ENCODE measurements at places on chromosomes 16 and 17.

- no peak for DNase-seq
Measured at GRCh38 chr16:67571464-67571863, 9.1 kb downstream of the CTCF start.

- DNase-seq: peak; percentile 51
Measured at GRCh38 chr17:50148226-50149090, 2.0 kb downstream of the PPP1R9B start.

DNA sequence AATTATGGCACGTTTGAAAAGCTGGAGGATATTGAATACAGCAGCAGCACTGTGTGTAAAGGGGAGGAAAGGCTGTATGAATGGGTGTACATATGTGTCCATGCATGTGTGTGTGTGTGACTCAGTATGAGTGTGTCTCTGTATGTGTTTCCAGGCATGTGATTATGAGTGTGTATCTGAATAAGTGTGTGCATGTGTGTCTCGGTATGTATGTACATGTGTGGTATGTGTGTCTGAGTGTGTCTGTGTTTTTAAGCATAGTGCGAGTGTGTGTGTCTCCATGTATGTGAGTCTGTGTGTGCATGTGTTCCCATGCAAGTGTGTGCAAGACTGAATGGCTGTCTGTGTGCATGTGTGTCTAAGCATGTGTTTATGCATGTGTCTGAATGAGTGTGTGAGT lies 259.1 kb upstream of the XYLT1 start:
- no peak for DNase-seq

DNA sequence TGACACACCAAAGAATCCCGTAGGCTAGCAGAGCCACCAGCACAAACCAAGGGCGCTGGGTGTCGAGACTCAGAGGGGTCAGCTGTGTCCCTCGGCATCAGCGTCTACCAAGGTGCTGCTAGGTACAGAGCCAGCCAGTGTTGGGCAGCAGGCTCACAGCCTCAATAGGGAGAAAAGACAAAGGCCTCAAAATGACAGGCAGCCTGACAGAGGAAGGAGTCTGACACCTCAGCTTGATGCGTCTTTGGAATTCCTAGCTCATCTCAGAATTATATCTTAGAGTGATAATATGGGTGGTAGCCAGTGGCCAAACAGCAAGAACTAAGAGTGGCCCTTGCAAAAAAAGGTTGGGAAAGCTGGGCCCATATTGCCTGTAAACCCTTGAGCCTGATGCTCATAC lies 45.9 kb downstream of the HS3ST3B1 start:
- DNase-seq: no peak

DNA sequence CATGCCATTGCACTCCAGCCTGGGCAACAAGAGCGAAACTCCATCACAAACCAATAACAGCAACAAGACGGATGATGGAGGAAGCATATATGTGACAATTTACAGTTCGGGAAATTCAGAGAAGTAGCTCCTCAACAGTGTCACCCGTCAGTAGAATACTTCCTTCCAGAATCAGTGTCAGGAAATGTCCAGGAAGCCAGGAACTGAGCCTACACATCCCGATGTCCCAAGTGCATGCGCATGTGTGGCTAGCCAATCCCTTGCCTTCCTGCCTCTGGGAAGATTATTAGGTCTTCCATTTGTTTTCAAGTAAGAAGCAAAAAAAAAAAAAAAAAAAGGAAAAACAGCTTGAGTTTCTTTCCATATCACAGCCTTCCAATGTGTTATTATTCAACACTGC lies 1.4 kb upstream of the PITPNC1 start:
- DNase-seq: no peak

- DNase-seq: no peak
Measured at GRCh38 chr17:18993905-18994526, 10.5 kb downstream of the FAM83G start.

DNA sequence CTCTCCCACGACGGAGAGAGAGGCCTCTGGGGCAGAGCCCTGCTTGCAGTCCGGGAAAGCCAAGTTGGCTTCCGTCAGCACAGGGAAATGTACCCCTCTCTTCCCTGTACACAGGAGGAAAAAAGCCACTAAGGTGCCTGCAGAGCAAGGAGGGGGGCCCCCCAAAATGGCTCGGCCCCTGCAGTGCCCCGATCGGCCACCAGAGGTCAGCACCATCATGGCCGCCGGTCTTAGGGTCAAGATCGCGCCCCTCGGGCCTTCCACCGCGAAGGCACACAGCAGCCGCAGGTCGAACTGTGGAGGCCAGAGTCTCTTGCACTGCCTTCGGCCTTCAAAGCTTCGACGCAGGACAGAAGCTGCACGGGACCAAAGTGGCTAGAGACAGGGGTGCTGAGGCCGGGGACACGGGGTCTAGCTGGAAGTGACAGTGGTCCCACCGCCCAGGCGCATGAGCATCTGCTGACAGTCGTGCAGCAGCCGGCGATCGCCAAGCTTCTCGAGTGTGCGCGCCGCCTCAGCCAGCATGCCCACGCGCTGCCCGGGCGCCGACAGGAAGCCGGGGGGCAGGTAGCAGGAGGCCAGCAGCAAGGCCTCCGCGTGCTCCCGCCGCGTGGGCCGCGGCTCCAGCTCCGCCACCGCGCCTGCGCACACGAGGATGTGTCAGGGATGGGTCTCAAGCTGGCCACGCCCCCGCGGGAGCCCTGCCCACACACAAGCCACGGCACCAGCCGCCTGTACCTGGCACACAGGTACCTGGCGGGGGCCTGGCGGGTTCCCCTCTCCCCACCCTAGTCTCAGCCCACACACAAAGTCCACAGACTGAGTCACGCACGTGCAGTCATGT lies 24.4 kb downstream of the SREBF1 start:
- peak; percentile 52 for DNase-seq

DNA sequence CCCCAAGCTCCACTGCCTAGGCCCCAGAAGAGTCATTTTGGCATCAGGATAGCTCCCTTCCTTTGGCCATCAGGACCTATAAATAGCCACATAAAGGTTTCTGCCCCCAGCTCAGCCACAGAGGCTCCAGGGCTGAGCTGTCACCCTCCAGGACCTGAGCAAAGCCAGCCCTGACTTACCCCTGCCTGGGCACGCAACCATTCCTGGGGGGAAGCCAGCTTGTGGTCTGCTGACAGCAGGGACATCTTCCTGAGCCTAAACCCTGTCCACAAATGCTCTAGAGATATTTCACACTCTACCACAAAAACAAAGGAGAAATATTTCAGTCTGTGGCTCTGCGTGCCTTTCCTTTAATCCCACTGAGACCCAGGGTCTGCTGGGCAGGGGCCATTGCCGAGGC lies 123.7 kb upstream of the CCL2 start:
- no peak for DNase-seq

DNA sequence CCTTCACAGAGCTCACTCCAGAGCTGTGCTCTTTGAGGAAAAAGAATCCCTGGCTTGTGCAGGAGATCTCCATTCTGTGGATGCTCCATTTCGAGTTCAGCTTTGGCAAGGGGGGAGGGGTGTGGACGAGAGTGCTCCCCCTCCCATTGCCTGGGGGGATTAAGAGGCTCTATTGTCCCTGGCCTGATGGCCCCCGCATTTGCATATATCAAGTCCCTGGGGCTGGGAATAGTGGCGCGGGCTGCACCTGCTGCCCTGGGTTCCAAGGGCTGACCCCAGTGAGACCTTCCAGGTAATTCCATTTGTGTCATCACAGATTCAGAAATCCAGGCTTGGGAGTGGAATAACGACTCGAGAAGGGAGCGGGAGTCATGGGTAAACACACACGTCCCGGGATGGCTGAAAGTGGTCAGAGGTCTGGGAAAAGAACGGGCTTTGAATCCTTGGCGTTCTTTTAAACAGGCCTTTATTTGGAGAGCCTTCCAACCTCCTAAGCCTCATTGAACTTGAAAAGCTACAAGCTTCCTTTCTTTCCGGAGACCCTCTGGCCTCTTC lies 479.3 kb downstream of the HS3ST3B1 start:
- no peak for DNase-seq

- no peak for DNase-seq
Measured at GRCh38 chr17:29847527-29848400, 82.3 kb downstream of the SSH2 start.

GRCh38 chr16:17983114-17983513 lies 353.4 kb downstream of the NPIPA8 start:
- DNase-seq: no peak

- DNase-seq: no peak
Measured at GRCh38 chr17:64718058-64718457, 56.0 kb upstream of the SMURF2 start.

DNA sequence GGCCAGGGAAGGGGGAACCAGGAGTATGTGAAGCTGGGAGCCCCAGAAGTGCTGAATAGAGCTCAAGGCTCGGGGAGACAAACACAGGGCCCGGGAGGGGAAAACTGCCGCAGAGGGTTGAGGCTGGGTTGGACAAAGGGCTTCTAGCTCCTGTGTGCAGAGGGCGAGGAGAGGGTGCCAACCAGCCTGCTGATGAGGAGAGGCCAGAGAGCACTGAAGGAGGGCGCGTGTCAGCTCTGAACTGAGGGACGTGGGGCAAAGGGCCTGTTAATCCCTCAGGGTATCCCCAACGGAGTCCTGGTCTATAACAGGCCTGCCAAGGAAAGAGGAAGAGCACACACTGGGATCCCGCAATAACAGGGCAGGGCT lies 151.3 kb downstream of the C16orf78 start:
- no peak for DNase-seq

DNA sequence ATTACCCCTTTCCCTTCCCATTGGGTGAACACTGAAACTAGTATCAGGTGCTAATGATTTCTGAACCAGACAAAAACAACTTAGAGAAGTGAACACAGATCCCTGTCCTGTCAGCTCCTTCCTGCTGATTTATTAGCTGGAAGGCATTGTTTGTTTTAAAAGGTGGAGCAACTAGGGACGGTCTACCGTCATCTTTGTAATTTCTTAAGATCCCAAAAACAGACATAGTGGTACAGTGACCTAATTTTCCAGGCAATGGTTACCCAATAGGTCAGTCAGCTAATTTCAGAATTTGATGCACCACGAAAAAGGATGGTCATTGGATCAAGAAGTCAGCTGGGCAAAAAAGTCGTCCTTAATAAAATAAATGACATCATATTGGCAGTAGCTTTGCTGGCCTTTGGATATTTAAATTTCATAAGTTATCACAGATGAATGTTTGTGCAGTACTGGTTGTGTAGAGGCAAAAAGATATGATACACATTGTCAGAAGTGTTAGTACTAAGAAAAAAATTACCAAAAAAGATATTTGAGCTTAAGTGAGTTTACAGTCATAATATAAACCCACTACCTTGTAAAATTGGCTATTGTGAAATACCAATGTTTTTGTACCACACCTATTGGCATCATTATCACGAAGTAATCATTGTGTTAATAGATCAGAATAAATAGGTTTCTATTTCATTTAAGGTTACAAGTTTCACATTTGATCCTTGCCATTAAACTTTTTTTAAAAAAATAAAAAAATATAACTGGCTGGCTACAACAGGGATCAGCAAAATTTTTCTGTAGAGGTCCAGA lies 27.2 kb upstream of the KCNJ16 start:
- DNase-seq: no peak

DNA sequence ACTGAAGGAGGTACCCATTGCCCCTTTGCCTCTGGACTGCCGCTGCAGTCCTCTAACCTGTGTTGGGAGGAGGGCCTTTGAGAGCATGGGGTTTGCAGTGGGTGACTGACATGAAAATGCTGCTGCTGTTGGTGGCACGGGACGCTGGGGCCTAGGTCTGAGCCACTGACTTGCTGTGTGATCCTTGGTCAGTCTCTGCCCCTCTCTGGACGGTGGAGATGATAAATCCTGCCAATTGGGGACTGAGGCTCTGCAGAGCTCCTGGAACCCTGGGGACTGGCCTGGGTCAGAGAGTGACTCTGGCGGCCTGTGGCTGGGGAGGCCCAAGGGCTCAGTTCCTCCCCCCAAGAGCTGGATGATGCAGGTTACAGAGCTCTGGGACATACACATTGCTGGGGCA lies 6.1 kb upstream of the PYDC1 start:
- DNase-seq: no peak

GRCh38 chr16:708019-708418 lies 2.4 kb upstream of the FBXL16 start:
- no peak for DNase-seq

DNA sequence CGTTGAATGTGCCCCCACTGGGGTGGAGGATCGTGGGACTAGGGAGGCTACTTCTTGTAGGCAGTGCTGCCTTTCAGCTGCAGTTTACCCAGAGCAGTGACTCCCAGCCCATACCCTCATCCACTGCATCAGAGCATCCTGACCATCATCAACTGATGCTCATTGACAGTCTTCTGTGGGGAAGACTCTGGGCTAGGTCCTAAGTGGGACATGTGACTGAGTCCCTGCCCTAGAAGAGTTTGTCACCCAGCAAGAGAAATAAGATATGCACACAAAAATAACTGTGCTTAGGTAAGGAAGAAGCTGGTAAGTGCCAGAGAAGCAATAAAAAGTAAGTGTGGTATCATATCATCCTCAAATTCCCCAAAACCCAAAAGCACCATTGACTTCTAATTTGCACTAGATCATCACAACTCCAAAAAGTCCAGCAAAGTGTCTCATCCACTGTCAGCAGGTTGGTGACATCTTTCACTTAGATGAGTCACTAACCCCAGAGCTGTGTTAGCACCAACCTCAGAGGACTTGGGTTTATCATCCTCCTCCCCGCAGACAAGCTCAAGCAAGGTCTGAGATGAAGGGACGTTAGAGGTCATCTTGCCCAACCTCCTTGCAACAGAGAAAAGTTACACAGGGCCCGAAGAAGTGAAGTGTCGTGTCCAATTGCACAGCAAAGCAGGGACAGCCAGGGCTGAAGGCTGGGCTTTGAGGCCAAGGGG lies 99.0 kb downstream of the CCDC182 start:
- no peak for DNase-seq

- no peak for DNase-seq
Measured at GRCh38 chr17:54901230-54901822, 674 bp downstream of the TOM1L1 start.

- DNase-seq: no peak
Measured at GRCh38 chr17:22142091-22142490, 449.8 kb downstream of the KCNJ18 start.

DNA sequence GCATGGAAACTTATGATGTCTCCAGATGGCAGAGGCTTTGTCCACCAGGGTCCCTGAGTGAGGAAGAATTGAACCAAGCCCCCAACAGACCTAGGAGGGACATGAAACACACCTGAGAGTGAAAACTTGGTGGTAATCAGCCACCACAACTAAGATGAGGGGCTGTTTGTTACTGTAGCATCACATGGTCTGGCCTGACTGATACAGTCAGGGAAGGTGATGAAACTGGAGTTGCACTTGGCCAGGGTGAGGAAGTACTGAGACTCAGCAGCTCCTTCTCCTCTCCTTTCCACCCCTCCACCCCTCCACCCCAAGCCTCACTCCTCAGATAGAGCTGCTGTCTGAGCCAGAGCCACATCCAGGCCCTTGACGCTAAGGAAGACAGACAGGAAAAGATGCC lies 37.2 kb downstream of the C16orf82 start:
- DNase-seq: no peak

- DNase-seq: no peak
Measured at GRCh38 chr16:25219070-25219737, 2.5 kb downstream of the AQP8 start.
